Small intestine (tissue), 16 donors: ENCODE measurements at places on chromosomes 2 and 18. TPM values are rescaled to one million over a fixed set of nuclear protein-coding genes. Genes with fewer than 3 reads are reported as not detected.

Gene RAB17
- polyA plus RNA-seq: 52.8 TPM

Gene GRHL1
- polyA plus RNA-seq: 0.73 TPM

Gene ALKAL2
- 0.45 TPM for polyA plus RNA-seq

Gene IL1B
- polyA plus RNA-seq: 2.7 TPM

GRCh38 chr18:24679062-24679461 lies 218.6 kb downstream of the HRH4 start:
- no peak for DNase-seq
